Esophagus squamous epithelium (tissue), 5 donors: ENCODE measurements at places on chromosomes 16 and 17.

- DNase-seq = no peak
Observed at GRCh38 chr16:84314373-84314772, 19.7 kb downstream of the WFDC1 start.

DNA sequence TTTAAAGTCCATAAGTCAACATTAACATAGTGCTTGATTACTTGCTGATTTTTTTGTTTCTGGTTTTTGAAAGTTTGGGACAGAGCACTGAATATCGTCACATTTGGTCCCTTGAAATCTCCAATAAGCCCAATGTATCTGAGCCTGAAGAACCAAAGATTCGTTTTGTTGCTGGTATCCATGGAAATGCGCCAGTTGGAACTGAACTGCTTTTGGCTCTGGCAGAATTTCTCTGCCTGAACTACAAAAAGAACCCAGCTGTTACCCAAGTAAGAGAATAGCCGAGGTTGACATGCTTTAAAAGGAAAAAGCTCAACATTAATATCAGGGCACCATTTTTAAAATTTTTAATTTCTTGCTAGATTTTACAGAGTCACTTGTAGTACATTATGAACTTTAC is 27.7 kb upstream of the GOSR1 start:
- no peak for DNase-seq

GRCh38 chr16:12535535-12536411 is 267.9 kb downstream of the CPPED1 start:
- no peak for DNase-seq

- no peak for DNase-seq
Observed at GRCh38 chr17:57943645-57944044, 11.6 kb downstream of the CUEDC1 start.

GRCh38 chr17:2338315-2338657 is 985 bp downstream of the SGSM2 start:
- DNase-seq = no peak

- no peak for DNase-seq
Observed at GRCh38 chr17:10243883-10244844, 45.8 kb upstream of the GAS7 start.

DNA sequence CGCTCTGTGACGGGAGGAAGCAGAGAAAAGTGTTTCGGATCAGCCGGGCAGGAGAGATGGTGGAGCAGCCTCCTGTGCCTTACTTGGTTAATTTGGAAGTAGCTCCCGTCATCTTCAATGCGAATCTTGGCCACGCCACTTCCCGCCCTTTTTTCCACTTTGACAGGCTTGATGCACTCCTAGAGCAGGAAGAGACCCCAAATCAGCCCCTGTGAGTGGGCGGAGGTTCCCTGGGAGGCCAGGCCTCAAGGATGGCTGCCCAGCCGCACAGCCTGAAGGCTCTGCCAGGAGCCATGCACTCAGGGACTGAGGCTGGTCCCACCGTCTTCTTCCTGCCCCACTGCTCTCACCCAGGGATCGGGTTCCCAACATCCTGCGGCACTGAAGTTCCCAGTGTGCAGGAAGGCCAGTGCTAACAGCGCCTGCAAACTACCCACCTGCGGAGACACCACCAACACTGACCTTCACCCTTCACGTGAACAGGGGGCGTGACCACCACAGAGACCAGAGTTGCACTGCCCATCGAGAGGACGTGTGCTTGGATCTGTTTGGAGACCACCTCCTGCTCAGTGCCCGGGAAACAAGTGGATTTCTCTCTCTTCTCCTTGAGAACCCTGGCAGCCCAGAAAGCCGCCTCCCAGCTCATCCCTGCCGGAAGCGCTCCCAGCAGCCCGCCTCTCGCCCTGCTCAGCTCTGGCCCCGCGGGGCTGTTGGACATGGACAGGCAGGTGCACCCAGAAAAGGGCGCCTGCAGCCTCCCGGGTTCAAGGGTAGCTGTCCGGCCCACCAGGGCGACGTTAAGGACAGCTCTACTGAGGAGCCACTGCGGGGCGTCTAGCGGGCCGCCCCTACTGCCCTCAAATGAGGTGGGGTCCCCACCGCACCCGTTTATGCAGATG is 988 bp downstream of the CIAO3 start:
- DNase-seq = no peak

DNA sequence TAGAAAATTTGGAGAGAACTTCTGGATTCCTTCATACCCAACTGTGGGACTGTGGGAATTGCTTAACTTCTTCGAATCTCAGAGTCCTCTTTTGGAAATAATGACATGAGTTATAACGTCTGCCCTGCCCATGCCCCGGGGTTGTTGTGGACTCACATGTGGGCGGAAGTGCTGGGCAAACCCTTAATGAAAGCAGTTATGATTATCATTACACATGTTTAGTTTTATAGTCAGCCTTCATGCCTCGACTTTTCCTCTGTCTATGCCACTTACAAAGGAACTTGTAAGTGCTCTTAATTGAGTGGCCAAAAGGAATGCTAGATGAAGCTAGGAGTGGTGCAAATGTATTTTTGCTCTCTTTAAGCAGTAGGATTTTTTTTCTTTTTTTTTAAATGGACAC is 3.9 kb downstream of the KRT27 start:
- no peak for DNase-seq

- no peak for DNase-seq
Observed at GRCh38 chr16:79668502-79668901, 68.0 kb upstream of the MAF start.

GRCh38 chr17:82598256-82599119 is 49.8 kb downstream of the WDR45B start:
- DNase-seq = no peak

DNA sequence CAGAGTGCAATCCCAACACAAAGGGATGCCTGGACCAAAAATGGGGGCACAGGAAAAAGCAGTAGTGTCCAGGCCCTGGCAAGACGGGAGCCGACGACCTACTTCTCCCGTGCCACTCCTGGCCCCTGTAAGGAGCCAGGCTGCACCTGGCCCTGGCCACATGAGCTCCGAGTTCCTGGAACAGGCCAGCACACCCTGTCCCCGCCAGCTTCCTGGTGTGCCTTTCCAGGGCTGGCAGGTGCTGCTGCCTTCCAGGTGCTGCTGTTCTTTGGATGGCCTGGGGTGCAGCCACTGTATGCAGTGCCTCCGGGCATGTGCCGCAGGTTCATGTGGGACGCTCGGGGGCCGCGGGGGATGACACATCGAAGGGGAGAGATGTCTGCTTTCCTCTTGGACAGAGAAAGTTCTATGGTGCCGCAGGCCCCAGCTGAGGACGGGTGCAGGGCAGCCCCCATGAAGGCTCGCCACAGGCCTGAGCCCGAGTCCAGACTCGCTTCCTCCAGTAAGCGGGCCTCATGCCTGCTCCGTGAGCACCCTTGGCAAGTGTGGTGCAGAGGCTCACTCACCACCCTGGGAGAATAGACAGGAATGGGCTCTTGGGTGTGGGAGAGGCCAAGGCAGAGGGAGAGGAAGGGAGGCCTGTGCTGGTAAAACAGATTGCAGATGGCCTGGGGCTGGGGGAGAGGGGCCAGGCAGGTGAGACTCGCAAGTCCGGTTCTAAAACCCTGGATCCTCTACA is 54.7 kb upstream of the FASN start:
- no peak for DNase-seq

DNA sequence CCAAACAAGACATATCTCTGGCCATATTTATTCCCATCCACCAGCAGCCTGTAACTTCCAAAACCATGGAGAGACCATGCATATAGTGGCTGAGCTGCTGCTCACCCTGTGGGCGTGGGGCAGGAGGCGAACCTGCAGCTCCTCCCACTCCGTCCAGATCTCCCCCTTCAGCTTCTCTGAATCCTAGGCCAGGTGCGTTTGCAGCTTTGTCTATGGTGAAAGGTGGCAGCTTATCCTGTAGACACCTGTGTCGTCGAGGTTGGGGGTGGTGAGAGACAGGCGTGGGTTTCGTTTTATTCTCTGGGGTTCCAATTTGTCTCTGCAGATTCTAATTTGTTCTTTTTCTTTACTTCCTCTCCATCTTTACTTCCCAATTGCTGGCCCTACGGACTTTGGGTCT is 9.7 kb upstream of the ANKS4B start:
- no peak for DNase-seq

DNA sequence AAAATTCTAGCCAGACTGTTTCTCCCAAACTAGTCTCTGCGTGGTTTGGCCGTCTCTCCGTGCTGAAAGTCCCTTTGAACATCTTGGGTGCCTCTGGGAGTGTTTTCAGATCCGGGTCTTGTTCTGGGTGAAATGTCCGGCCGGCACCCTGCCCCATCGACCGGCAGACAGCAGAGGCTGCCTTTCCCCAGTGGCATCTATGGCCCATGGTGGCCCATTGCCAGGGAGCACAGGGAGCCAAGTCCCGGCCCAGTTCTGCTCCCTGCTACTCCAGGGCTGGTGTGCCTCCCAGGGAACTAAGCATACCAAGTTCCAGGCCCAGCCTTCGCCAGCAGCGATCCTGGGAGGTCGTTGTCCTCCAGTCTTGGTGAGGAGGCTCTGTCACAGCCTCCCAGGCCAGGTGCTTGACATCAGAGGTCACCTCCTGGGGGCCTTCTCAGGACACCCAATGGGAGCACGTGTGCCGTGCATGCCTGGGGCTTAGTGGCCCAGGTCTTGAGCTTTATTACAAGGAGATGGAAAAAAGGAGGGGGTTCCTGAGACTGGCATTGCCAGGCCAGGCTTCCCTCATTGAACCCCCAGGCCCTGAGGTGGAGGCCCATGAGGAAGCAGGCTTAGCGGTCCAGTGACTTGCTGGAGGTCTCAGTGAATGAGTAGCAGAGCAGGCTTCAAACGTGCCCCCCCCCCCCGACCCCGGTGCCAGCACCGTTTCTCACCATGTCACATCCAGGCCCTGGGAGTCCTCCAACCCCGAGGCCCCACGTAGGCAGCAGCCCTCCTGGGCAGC is 54.0 kb downstream of the PGS1 start:
- DNase-seq = no peak

DNA sequence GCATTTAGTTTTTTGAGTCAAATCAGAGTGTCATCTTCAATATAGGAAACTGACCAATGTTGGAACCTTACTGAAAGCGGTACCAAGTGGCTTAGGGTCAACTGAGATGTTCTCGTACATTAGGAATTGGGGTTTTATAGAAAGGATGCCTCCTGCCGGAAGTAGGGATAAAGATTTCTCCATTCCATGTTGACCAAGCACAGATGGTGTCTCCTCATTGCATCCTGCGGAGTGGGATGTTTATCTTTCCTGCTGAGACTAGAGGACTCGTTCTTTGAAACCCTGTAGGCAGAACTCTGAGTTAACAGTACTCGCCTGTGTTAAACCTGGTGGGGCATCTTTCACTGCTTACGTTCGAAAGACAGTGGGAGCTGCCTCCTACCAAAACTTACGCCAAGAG is 1.4 kb downstream of the SHISA6 start:
- DNase-seq = no peak

- no peak for DNase-seq
Observed at GRCh38 chr17:44932787-44933097, 14.8 kb downstream of the KIF18B start.

- no peak for DNase-seq
Observed at GRCh38 chr16:10080051-10080772, 102.0 kb downstream of the GRIN2A start.

- no peak for DNase-seq
Observed at GRCh38 chr16:30394592-30395154, 547 bp upstream of the ZNF48 start.

GRCh38 chr16:85710732-85711131 is 22.0 kb upstream of the GINS2 start:
- DNase-seq = no peak

DNA sequence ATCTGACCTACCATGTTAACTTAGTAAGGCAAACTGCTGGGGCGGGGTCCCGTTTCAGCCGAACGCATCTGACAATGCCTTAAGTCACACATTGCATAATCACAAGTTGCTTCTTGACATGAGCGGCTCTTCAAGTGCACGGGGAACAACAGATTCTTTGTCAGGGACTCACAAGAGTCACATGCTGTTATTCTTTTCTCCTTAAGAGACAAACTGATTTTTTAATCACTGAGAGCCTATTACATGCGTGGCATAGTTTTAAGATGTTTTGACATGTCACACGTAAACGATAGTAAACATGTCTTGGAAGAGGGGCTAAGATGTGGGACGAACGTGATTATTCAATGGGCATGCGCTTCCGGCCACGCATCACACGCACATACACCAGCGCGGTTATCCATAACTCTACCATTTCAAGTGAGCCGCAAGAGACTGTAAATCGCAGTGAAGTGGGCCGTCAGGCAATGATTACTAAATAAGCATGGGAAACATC is 63.4 kb downstream of the ADCY9 start:
- DNase-seq = no peak

- no peak for DNase-seq
Observed at GRCh38 chr17:31830971-31831858, 27.8 kb downstream of the COPRS start.

DNA sequence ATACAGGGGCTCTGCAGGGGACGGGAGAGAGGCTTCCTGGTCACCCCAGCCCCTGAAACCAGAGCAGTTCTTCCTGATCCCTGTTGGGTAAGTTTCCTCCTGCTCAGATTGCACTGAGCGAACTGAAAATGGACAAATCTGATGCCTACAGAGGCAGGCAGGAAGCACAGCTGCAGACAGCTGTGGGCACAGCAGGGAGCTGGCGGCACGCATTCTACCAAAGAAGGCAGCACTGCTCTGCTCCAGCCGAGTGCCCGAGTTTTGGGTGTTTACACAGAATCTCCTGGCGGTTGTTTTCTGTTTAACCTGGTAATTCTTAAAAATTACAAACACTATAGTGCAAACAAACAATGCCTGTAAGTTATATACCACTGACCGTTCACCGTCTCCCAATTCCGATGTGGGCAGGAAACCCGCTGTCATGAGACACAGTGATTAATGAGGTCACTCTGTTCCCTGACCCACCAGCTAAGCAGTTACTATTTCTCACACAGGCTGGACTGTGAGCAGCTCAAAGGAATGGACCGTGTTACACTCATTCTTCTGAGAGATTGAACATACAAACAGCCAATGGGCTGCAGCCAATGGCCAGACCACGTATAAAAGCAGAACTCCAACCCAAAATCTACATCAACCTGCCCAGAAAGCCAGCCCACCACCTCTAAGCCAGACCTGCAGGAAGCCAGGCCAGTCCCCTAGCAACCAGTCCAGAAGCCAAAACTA is 25.5 kb downstream of the NSMCE1 start:
- DNase-seq = no peak

DNA sequence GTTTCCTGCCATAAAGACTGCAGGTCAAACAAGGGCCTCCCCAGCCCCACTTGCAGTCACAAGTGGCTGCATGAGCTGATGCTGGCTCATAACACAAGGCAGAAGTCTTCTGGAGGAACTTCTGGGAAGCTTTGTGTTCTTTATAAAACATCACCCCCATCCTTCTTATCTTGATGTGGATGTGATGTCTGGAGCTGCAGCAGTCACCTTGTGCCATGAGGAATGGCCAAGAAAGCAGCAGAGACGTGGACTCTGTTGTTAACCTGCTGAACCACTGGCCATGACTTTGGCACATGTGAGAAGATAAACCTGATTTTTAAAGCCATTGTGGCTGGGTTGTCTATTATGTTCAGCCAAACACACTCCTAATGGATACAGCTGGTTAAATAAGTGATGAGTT is 41.8 kb downstream of the FOXL1 start:
- no peak for DNase-seq

GRCh38 chr16:23509441-23509754 is 896 bp downstream of the GGA2 start:
- DNase-seq = no peak
